ENCODE measurements at places on chromosomes 5 and 9.

GRCh38 chr9:100108559-100108958, 9.5 kb downstream of the INVS start:
- DNase-seq, result no peak

- DNase-seq, result no peak
These were observed 51.0 kb upstream of the IL17B start for GRCh38 chr5:149429839-149430721.

- DNase-seq, result no peak
These were observed 126.3 kb downstream of the C5orf15 start for GRCh38 chr5:133841831-133842750.

GRCh38 chr9:1495282-1496030, 445.3 kb downstream of the DMRT2 start:
- no peak for DNase-seq

DNA sequence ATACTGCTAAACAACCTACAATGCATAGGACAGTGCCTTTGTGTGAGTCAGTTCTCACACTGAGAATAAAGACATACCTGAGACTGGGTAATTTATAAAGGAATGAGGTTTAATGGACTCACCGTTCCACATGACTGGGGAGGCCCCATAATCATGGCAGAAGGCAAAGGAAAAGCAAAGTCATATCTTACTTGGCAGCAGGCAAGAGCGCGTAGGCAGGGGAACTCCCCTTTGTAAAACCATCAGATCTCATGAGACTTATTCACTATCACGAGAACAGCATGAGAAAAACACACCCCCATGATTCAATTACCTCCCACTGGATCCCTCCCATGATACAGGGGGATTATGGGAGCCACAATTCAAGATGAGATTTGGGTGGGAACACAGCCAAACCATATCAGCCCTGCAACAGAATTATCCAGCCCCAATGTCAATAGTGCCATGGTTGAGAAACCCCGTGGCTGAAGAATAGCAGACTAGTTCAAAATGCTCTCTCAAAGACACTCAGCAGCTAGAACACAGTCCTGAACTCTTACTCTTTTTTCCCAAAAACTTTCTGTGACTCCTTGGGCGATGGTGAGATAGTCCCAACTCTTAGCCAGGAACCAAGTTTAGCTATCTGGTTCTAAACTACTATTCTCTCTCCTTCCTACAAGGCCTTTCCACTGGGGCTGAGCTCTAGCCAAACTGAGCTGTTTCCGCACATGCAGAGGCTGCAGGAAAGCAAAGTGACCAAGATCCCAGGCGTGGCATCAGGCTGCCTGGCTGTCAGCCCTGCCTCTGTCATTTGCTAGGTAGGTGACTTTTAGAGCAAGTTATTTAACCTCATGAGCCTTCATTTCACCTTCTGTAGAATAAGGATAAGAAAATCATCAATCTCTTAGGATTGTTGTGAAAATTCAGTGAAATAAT, 21.7 kb downstream of the FAT2 start:
- no peak for DNase-seq

DNA sequence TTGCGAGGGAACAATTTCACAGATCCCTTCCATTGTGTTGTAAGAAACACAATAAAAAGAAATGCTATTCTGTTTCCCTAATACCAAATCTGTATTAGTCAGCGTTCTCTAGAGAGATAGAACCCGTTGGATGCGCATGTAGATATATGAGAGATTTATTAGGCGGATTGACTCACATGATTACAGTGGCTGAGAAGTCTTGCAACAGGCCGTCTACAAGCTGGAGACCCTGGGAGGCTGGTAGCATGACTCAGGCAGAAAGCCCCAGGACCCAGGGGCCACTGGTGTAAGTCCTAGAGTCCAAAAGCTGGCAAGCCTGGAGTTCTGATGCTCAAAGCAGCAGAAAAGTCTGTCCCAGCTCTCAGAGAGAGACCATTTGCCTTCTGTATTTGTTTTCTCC, 18.4 kb upstream of the IL17B start:
- DNase-seq, result no peak

GRCh38 chr5:65263321-65263720, 218.4 kb downstream of the ADAMTS6 start:
- DNase-seq, result no peak

DNA sequence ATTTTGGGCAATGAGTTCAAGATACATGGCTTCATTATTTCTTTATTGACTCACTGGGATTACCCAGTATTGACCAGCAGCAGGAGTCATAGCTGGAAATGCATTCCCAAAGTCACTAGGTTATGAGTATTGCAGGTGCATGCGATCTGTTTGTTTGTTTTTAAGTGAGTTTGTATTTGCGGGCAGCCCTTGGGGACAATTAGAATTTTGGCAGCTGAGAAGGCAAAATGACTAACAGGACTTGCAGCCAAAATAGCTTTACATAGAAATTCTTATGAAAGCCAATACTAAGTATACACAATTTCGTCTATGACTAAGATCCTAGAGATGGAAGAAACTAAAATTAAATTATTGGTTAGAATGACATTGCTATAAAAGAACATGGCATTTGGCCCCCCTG, 18.1 kb upstream of the RGMB start:
- no peak for DNase-seq

GRCh38 chr9:123349691-123350480, 6.1 kb upstream of the CRB2 start:
- no peak for DNase-seq

DNA sequence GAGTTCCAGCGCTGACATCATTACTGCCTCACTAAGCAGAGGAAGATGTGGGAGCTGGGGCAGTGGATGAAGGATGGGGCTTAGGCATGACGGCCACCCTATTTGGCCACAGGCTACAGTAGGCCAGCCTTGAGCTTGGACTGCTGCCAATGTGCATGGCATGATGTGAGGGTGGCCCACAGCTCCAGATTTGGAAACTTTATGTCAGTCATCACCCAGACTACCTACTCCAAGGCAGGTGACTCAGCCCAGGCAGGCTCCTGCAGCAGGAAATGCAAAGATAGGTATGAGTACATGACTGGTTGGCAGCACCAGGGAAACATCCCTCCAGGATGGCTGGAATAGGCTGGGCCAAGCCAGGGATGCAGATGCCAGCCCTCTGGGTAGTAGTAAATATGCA, 303.6 kb downstream of the SPOCK1 start:
- no peak for DNase-seq

DNA sequence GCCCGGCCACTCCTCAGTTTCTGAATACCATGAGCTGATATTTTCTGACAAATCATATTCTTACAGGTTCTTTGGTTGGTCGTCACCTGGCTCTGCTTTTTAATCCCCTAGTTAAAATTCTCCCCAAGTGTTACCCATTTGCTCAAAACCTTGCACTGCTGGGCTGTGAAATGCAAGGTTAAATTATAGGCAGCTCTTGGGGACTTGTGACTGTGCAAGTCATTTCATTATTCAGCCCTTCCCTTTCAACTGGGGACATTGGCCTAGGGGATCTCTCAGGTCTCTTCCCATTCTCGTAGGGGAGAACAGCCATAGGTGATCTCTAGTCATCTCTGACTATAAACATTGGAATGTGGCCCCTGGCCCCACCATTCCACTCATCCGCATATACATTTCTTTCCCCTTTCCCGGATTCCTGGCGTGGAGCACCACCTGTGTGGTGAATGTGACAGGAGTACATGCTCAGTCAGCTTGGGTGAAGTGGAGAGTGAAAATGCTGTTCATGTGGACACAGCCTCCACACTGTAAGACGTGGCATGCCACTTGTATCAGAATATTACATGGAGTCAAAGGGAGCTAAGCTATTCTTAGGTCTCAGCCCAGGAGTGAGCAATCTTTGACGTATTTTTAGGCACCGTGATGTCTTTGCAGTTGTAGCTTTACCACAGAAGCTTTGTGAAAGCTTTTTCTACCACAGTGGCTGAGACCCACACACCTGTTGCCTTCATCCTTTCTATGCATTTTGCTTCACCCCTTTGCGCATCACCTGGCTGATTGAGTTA, 386.7 kb downstream of the KDM4C start:
- DNase-seq, result no peak

DNA sequence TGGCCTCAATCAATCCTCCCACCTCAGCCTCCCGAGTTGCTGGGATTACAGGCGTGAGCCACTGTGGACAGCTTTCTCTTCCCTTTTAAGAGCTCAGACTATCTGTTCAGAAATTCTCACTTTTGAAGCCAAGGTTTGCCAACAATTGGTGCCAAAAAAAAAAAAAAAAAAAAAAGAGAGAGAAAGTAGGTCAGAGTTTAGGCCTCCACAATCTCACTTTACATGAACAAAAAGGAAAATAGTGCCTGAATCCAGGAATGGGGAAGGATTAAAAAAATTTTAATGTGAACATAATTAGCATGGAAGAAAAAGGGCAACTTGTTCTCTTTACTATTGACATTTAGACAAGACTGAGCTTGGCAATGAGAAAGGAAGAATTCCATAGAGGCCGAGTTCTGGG, 94.1 kb downstream of the NSG2 start:
- no peak for DNase-seq

DNA sequence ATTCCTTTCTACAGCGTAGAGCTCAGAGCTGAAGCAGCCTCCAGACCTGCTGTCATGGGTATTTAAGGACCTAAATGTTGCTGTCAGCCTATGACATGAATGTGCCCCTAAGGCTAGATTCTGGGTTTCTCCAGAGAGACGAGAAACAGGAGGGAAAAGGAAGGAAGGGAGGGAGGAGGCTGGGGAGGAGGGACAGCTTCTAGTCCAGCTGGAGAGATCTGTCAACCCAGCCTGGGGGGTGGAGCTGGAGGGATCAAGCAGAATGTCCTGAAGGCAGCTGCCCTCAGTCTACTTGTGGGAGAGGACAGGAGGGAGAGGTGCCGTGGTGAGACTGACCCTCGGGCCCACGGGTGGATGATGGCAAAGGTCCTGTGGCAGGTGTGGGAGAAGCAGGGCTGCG, 1.1 kb upstream of the DBH start:
- no peak for DNase-seq

DNA sequence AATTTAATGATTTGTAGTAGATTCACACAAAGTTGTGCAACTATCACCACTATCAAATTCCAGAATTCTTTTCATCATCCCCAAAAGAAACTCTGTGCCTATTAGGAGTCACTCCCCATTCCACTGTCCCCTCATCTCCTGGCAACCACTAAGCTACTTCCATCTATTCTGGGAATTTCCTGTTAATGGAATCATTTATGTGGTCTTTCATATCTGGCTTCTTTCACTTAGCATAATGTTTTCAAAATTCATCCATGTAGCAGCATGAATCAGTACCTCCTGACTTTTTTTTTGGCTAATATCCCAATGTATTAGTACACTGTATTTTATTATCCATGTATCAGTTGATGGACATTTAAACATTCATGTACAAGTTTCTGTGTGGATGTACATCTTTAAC, 157.6 kb downstream of the TTC39B start:
- DNase-seq, result no peak

DNA sequence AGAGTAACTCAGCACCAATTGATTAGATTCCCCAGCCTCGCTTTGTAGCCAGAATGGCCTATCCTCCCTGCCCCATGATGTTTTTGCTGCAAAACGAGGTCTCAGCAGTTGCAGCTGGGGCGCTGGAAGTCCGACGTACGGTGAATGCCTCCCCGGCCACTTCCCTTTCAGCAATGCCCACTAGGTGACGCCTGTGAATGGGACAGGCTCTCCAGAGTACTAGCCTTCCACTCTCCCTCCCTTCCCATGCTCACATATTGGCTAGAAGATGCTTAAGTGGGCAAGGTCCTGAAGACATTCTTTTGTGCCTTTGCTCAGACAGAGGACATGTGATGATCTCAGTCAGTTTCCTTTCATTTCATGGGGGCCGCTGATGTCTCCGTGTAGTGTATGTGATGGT, 50.8 kb downstream of the DMRT2 start:
- DNase-seq, result no peak

- DNase-seq, result no peak
These were observed 64.2 kb upstream of the STK32A start for GRCh38 chr5:147170603-147171002.

GRCh38 chr9:84697042-84697441, 27.5 kb downstream of the NTRK2 start:
- no peak for DNase-seq

Measured in esophagus squamous epithelium (tissue), 5 donors.